Activated CD4-positive, alpha-beta T cell treated with anti-CD3 and anti-CD28 coated beads for 36 hours (primary cell): ENCODE measurements at places on chromosomes 2 and 18. TPM values are rescaled to one million over a fixed set of nuclear protein-coding genes. Genes with fewer than 3 reads are reported as not detected.

DNA sequence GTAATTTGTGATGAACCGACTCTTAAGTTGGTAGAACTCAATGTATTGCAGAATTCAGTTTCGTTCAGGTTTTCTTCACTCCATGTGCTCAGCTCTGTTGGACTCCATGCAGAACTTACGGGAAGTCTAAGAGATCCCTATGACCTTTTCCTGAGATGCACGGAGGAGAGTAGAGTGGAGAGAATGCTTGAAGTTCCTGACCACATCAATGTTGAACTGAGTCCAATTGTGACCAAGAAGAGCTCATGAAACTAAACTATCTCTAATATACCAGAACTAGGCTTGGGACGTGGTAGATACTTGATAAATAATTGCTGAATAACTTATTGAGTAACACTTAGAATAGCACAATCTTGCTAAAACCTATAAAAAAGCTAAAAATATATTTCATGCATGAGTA lies 47.2 kb downstream of the TMEM178A start:
- H3K27ac ChIP-seq, result no peak overlapping the region
- H3K36me3 ChIP-seq, result no peaks in the 10 kb centered on the region
- no peak for DNase-seq

GRCh38 chr2:177289824-177290628 lies 25.5 kb upstream of the NFE2L2 start:
- peak; percentile 30 for DNase-seq
- H3K36me3 ChIP-seq, result no peaks in the 10 kb centered on the region
- H3K27me3 ChIP-seq, result no peaks in the 10 kb centered on the region

- H3K4me3 ChIP-seq, result no peak overlapping the region
- H3K4me1 ChIP-seq, result no peaks in the 10 kb centered on the region
- no peak for DNase-seq
- peaks cover 1% of the 10 kb centered on the region for H3K27me3 ChIP-seq
- H3K27ac ChIP-seq, result no peak overlapping the region
Measured at GRCh38 chr2:11082880-11083279, 72.4 kb upstream of the SLC66A3 start.

- H3K36me3 ChIP-seq, result no peaks in the 10 kb centered on the region
- H3K27ac ChIP-seq, result no peak overlapping the region
- peaks cover 7% of the 10 kb centered on the region for H3K27me3 ChIP-seq
- H3K4me1 ChIP-seq, result no peaks in the 10 kb centered on the region
- H3K4me3 ChIP-seq, result no peak overlapping the region
Measured at GRCh38 chr2:33265584-33266338, 210.7 kb upstream of the RASGRP3 start.

DNA sequence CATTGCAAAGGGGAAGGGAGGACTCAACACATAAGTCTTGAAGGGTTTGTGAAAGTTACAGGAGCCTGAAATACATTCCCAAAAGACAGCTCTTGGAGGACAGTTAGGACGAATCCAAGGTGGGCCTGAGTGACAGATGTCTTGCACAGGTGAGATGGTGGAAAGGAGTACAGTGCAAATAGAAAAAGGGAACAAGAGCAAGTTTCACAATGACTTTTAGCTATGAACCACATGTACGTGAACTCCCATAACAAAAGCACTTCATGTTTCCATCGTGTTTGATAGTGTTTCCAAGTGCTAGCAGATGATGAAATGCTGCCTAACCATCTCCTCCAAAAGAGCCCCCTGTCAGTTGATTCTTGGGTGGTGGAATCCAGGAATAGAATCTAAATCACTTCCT lies 1.8 kb downstream of the IL18RAP start:
- peaks cover 7% of the 10 kb centered on the region for H3K27me3 ChIP-seq
- H3K27ac ChIP-seq, result no peak overlapping the region
- peak overlapping the region; percentile 8 for H3K4me3 ChIP-seq
- DNase-seq, result no peak
- H3K4me1 ChIP-seq, result peaks cover 56% of the 10 kb centered on the region

The BMP10 gene
- total RNA-seq, result not detected

DNA sequence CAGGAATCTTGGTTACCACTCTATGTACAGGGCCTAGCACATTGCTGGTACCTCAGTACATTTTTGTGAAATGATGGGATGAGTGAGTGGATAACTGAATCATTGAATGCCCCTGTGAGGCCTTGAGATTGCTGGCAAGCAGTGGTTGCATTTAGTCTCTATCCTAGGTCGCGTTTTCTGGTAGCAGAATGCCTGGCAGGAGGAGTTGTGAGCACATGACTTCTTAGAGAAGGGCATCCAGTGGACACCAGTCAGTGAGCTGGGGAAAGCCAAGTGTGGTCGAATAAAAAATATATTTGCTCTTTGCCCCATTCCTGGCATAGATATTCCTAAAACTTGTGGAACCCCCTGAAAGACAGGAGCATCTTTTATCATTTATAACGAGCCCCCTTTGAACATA lies 61.8 kb upstream of the SMAD2 start:
- no peaks in the 10 kb centered on the region for H3K36me3 ChIP-seq
- no peaks in the 10 kb centered on the region for H3K27me3 ChIP-seq
- H3K4me3 ChIP-seq, result no peak overlapping the region
- no peaks in the 10 kb centered on the region for H3K4me1 ChIP-seq
- DNase-seq, result no peak
- H3K27ac ChIP-seq, result no peak overlapping the region

The PLEK gene
- total RNA-seq, result 0.89 TPM

The GCG gene
- total RNA-seq, result not detected

- H3K27ac ChIP-seq, result no peak overlapping the region
- H3K4me3 ChIP-seq, result no peak overlapping the region
- H3K27me3 ChIP-seq, result peaks cover 16% of the 10 kb centered on the region
- no peaks in the 10 kb centered on the region for H3K4me1 ChIP-seq
- H3K36me3 ChIP-seq, result no peaks in the 10 kb centered on the region
Measured at GRCh38 chr2:104831742-104832141, 22.2 kb upstream of the POU3F3 start.

DNA sequence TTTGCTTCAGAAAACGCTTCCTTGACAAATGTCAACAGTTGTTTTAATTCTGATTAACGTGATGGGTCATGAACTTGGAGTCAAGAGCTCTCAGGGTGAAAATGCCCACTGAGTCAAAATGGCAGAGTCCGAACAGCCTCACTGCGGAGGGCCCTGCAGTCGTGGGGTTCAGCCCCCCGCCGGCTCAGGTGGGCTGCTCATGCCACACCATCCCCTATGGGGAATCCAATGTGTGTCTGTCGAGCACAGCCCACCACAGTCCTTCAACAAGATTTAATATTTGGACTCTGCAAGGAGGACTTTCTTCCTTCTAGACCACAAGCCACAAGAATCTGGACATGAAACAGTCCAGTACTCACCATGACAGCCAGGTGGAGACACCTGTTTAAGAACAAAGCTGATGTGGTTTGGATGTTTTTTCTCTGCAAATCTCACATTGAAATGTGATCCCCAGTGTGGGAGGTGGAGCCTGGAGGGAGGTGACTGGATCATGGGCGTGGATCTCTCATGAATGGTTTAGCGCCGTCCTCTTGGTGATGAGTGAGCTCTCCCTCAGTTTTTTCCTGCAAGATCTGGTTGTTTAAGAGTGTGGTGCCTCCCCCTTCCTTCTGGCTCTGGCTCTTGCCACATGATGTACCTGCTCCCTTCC lies 201.0 kb downstream of the NDUFA10 start:
- no peak overlapping the region for H3K4me3 ChIP-seq
- no peak for DNase-seq
- H3K27me3 ChIP-seq, result no peaks in the 10 kb centered on the region
- no peak overlapping the region for H3K27ac ChIP-seq
- no peaks in the 10 kb centered on the region for H3K36me3 ChIP-seq

- no peak for DNase-seq
- no peak overlapping the region for H3K27ac ChIP-seq
- H3K36me3 ChIP-seq, result peaks cover 3% of the 10 kb centered on the region
Measured at GRCh38 chr2:168518555-168519066, 62.5 kb downstream of the CERS6 start.

DNA sequence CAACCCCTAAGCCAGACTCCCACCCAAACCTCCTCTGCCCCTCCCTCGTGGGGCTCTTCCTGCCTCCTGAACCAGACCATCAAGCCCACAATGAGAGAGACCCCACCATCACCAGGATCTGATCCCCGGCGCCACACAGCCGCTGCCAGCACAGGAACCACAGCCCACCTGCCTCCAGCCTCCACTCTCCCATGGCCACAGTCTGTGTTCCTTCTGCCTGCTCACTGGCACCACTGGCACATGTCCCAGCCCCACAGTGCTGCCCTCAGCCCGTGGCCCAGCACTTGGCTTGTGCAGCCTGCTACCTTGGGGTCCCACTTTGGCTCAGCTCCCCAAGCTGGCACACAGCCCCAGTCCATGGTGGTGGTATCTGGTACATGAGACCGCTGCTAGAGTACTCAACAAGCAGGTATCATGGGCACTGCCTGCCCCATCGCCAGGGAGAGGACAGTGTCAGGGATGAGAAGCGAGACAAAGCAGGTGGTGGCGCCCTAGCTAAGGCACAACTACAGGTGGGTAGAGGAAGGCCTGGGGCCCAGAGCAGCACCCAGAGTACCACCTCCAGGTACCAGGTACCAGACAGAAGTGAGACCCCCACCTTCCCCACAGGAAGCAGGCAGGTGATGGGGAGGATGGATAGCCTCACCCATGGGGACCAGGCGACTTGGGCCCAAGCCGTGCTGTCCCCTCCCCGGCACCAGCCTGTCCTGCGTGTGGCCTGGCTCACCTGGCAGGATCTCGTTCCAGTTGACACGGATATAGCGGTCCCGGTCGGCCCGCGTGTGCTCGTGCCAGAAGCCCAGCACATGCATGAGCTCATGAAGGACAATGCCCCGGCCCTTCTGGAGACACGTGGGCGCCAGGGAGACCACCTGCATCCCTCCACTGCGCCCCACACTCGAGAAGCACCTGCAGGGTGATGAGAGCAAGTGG lies 6.2 kb downstream of the ASTL start:
- peaks cover 14% of the 10 kb centered on the region for H3K36me3 ChIP-seq
- H3K27ac ChIP-seq, result peak overlapping the region; percentile 91
- H3K27me3 ChIP-seq, result no peaks in the 10 kb centered on the region
- DNase-seq, result no peak
- peaks cover 18% of the 10 kb centered on the region for H3K4me1 ChIP-seq

- H3K4me3 ChIP-seq, result no peak overlapping the region
- no peaks in the 10 kb centered on the region for H3K36me3 ChIP-seq
- no peak overlapping the region for H3K27ac ChIP-seq
- H3K27me3 ChIP-seq, result peaks cover 6% of the 10 kb centered on the region
- no peaks in the 10 kb centered on the region for H3K4me1 ChIP-seq
Measured at GRCh38 chr2:235614176-235614860, 120.5 kb downstream of the AGAP1 start.

The RASGRP3 gene
- total RNA-seq, result 3.9 TPM

GRCh38 chr2:95077530-95077825 lies 44.1 kb downstream of the MRPS5 start:
- H3K4me3 ChIP-seq, result peak overlapping the region; percentile 58
- DNase-seq, result no peak
- H3K36me3 ChIP-seq, result no peaks in the 10 kb centered on the region
- no peaks in the 10 kb centered on the region for H3K27me3 ChIP-seq

The PFN4 gene
- not detected for total RNA-seq

The MYO3B gene
- total RNA-seq, result 1.2 TPM

DNA sequence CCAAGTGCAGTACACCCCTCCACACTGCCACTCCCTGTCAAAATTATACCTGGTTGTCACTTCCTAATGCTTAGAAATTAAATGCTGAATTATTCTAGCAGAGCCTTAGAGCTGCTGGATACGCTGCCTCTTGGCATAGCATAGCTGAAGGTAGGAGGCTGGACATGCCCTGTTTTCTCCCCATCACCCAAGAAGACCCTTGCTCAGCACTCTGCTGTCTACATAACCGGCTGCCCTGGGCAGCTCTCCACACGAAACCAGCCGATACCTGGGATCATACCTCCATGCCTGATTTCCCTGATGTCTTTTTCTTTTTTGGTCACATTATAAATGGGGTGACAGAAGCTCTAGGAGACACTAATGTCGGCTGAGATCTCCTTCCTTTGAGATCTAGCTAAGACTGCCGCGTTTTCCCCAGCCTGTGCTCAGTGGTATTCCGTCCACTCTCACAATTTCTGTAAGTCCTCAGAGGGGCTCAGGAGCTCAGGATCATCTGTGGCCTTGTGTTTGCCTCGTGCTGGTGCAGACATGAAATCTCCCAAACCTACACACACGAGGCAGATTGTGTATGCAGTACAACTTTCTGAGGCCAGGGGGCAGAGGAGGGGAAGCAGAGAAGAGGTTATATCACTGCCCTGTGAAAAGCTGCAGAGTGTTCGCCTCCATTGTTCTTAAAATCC lies 13.5 kb upstream of the ZAP70 start:
- no peak overlapping the region for H3K4me3 ChIP-seq
- no peaks in the 10 kb centered on the region for H3K27me3 ChIP-seq
- no peaks in the 10 kb centered on the region for H3K36me3 ChIP-seq
- H3K27ac ChIP-seq, result no peak overlapping the region

- no peaks in the 10 kb centered on the region for H3K4me1 ChIP-seq
- peak; percentile 73 for DNase-seq
- H3K36me3 ChIP-seq, result no peaks in the 10 kb centered on the region
- H3K27ac ChIP-seq, result no peak overlapping the region
- H3K27me3 ChIP-seq, result peaks cover 31% of the 10 kb centered on the region
- no peak overlapping the region for H3K4me3 ChIP-seq
Measured at GRCh38 chr2:73156539-73157124, 43.9 kb upstream of the RAB11FIP5 start.

GRCh38 chr2:85647823-85648526 lies 20.0 kb downstream of the SFTPB start:
- peaks cover 57% of the 10 kb centered on the region for H3K36me3 ChIP-seq
- no peak overlapping the region for H3K27ac ChIP-seq
- H3K4me3 ChIP-seq, result no peak overlapping the region
- H3K4me1 ChIP-seq, result peaks cover 1% of the 10 kb centered on the region
- no peaks in the 10 kb centered on the region for H3K27me3 ChIP-seq

- no peaks in the 10 kb centered on the region for H3K36me3 ChIP-seq
- H3K4me1 ChIP-seq, result peaks cover 1% of the 10 kb centered on the region
- no peak overlapping the region for H3K4me3 ChIP-seq
- no peak for DNase-seq
- H3K27me3 ChIP-seq, result peaks cover 13% of the 10 kb centered on the region
Measured at GRCh38 chr18:9974279-9974915, 60.6 kb downstream of the VAPA start.

- no peak for DNase-seq
- H3K27ac ChIP-seq, result no peak overlapping the region
- no peak overlapping the region for H3K4me3 ChIP-seq
- no peaks in the 10 kb centered on the region for H3K36me3 ChIP-seq
- H3K4me1 ChIP-seq, result no peaks in the 10 kb centered on the region
- H3K27me3 ChIP-seq, result peaks cover 10% of the 10 kb centered on the region
Measured at GRCh38 chr18:47522359-47522758, 270.9 kb upstream of the SKOR2 start.

- H3K27me3 ChIP-seq, result no peaks in the 10 kb centered on the region
- H3K4me1 ChIP-seq, result peaks cover 43% of the 10 kb centered on the region
- peak overlapping the region; percentile 90 for H3K4me3 ChIP-seq
- peak overlapping the region; percentile 96 for H3K27ac ChIP-seq
- DNase-seq, result no peak
Measured at GRCh38 chr2:197453914-197454398, 604 bp downstream of the COQ10B start.

The ADD2 gene
- 26.9 TPM for total RNA-seq

The PARD6G gene
- total RNA-seq, result not detected

- peaks cover 43% of the 10 kb centered on the region for H3K36me3 ChIP-seq
- peaks cover 25% of the 10 kb centered on the region for H3K4me1 ChIP-seq
- no peak overlapping the region for H3K27ac ChIP-seq
- no peak overlapping the region for H3K4me3 ChIP-seq
- DNase-seq, result no peak
- no peaks in the 10 kb centered on the region for H3K27me3 ChIP-seq
Measured at GRCh38 chr2:119852214-119852613, 92.5 kb downstream of the PTPN4 start.
